ENCODE measurements at places on chromosomes 6 and 20.

- ATAC-seq, result no peak
These were observed 28.9 kb downstream of the SNX5 start for GRCh38 chr20:17939622-17940223.

GRCh38 chr6:158060455-158061360, 79.0 kb downstream of the SYNJ2 start:
- no peak for ATAC-seq

DNA sequence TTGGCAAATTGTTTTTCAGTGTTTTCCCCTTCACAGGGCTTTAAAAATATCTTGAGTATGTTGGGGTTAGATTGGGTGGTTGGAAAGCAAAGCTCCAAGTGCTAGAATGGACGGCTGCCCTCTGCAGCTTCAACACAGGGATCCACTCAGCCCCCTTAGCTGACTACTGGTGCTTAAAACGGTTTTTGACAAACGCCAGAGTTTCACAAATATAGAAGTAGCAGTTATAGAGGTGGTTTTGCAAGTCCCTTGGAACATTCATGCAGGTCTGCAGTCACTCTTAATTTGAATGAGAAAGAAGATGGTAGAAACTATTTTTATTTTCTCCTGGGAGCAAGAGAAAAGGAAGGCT, 175.9 kb downstream of the ARID1B start:
- no peak for ATAC-seq

DNA sequence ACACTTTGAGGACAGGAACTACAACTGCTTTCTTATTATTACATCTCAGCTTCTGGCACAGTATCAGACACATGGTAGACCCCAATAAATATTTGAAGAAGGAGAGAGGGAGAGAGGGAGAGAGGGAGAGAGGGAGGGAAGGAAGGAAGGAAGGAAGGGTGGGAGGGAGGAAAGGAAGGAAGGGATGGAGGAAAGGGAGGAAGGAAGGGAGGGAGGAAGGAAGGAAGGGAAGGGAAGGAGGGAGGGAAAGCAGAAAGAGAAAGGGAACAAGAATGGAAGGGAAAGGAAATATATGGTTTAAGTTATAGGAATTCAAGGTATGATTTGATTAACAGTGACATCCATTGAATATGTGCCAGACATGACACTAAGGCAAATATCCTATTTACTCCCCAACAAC, 402.1 kb downstream of the KIF16B start:
- ATAC-seq, result no peak

GRCh38 chr20:46901638-46902037, 7.0 kb downstream of the EYA2 start:
- no peak for ATAC-seq

GRCh38 chr6:33632558-33633039, 11.5 kb downstream of the ITPR3 start:
- ATAC-seq, result peak; percentile 26
